ENCODE measurements at places on chromosomes 11 and 22.

DNA sequence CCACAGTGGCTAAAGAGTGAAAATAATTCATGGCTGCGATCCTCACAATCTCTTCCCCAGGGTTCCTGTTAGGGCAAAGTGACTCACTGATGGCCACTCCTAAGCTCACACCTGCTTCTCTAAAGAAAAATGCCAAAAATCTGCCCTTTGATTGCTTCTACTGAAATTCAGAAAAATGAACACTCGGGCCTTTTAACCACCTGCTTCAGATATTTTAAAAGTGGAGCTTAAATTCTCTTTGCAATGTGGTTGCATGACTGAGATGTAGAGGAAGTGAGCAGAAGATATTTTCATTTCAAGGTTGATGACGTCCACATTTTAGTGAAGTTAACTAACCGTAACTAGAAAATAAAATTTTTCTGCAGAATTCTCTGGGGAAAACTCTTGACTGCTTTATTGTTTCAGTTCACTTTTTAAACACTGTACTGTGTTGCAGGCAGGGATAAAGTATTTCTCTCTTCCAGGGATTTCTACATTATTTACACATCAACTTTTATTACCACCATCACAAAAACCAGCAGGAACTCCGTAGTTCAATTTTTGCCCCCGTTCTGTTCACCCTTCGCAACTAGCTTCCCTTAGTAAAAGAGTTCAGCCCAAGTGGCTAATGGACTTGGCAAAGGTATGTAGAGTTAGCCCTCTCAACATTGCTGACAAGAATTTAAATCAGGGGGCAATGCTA lies 8.5 kb downstream of the RAB30 start:
- no peak for DNase-seq

DNA sequence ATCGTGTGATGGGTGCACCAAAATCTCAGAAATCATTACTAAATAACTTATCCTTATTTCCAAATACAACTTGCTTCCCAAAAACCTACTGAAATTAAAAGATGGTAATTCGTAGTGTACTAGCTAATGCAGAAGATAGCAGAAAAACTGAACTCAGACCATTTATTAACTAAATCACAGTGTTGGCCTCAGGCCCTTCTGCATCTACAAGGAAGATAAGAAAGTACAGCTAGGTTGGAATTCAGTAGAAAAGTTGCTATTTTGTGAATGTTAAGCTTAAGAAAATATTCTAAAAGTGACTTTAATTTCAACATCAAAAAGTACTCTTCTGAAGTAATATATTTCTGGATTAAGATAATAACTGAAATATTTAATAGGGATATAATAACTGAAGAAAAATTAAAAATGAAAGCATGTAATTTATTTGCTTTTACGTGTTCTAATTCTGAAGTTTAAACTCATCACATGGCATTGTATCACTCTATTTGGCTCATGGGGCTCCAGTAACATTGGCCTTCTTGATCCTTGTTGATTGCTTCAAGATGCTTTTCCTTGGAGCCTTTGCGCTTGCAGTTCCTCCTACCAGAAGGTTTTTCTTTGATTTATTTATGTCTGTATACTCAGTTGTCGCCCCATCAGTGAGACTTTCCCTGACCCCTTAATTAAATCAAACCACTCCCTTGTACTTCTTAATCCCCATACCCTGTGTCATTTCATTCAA lies 847.9 kb upstream of the ANO3 start:
- no peak for DNase-seq

- DNase-seq, result no peak
These were observed 10.5 kb upstream of the MMP13 start for GRCh38 chr11:102966011-102966410.

- no peak for DNase-seq
These were observed 387.8 kb upstream of the LARGE1 start for GRCh38 chr22:34308101-34308500.

- DNase-seq, result no peak
These were observed 2.9 kb upstream of the FZD4 start for GRCh38 chr11:86957976-86958646.

DNA sequence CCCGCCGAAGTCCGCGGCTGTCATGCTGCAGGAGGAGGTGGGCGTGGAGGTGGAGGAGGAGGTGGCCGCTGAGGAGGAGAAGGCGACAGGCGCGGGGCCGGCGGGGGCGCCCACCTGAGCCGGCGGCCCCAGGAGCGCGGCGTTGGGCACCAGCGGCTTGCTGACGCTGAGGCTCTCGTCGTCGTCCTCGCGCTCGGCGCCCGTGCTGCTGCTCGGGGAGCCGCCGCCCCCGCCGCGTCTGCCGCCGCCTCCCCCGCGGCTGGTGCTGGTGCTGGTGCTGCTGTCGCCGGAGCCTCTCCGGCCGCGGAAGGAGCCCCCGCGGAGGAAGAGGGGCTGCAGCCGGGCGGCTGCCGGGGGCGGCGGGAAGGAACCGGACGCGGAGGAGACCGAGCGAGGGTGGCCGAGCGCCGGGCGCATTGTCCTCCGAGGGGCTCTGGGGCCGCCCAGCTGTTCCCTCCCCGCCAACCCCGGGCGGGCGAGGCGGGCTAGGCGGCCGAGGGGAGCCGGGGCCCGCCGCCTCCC lies 388 bp downstream of the TMEM121B start:
- no peak for DNase-seq

DNA sequence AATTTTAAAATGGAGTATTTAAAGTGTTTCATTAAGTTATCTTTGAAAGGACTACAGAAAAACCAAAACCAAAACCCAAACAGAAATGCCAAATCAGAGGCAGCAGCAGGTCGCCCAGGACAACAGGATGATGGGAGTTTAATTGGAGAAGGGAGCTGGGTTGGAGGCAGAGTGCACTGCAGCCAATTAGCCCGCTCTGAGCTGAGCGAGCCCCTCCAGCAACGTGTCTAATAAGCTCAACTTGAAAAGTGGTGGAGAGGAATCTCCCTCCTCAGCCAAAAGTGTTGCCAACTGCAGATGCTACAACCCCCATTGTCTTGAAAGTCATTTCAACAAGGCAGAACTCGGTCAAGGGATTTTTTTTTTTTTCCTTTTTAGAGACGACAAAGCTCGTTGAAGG lies 323.9 kb downstream of the CADM1 start:
- no peak for DNase-seq

- no peak for DNase-seq
These were observed 5.5 kb upstream of the SIGIRR start for GRCh38 chr11:420054-420910.

- no peak for DNase-seq
These were observed 64.8 kb downstream of the TBC1D22A start for GRCh38 chr22:46827136-46827780.

- DNase-seq, result no peak
These were observed 1.7 kb downstream of the SEZ6L start for GRCh38 chr22:26170795-26171580.

- DNase-seq, result no peak
These were observed 10.4 kb upstream of the SPINDOC start for GRCh38 chr11:63802637-63803414.

DNA sequence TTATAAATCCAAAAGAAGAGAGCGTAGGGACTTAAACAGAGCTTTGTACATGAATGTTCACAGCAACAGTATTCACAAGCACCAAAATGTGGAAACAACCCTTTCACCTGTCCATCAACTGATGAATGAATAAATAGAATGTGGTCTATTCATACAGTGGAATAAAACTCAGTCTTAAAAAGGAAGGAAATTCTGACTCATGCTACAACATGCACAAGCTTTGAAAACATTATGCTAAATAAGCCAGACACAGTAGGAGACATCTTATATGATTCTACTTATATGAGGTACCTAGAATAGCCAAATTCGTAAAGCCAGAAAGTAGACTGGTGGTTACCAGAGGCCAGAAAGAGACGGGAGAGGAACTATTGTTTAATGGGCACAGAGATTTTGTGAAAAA lies 74.3 kb downstream of the SHANK2 start:
- DNase-seq, result no peak

GRCh38 chr11:44548032-44548695 lies 17.3 kb upstream of the CD82 start:
- DNase-seq, result no peak

GRCh38 chr11:73346186-73346935 lies 29.8 kb upstream of the RELT start:
- no peak for DNase-seq

DNA sequence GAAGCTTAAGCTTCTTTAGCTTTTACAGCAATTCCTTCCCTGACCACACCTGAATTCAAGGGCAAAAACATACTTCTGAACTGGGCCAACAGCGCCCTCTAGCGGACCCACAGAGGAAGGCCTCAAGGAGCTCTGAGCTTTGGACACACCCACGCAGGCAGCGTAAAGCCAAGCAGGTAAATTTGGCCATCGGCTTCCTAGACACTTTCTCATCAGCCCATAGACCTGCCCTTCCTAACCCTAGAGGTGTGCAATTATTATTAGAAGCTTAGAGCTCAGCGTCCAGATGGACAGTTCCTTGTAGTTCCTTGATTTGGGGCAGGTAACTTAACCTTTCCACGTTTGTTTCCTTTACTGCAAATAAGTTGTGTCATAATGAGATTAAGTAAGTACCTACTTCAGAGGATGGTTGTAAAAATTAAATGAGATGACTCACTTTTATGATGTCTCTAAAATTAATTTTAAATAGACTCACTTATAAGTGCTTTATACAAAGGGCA lies 25.7 kb upstream of the HMGXB4 start:
- DNase-seq, result peak; percentile 40
